ENCODE measurements at places on chromosomes 2 and 18.

DNA sequence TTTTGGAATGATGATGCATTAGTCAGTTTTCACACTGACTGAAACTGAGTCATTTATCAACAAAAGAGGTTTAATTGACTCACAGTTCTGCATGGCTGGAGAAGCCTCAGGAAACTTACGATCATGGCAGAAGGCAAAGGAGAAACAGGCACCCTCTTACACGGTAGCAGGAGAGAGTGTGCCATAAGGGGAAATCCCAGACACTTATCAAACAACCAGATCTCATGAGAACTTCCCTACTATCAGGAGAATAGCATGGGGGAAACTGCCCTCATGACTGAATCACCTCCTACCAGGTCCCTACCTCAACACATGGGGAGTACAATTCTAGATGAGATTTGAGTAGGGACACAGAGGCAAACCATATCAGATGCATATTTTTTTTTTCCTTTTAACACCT lies 504.5 kb upstream of the VRK2 start:
- no peak for DNase-seq

DNA sequence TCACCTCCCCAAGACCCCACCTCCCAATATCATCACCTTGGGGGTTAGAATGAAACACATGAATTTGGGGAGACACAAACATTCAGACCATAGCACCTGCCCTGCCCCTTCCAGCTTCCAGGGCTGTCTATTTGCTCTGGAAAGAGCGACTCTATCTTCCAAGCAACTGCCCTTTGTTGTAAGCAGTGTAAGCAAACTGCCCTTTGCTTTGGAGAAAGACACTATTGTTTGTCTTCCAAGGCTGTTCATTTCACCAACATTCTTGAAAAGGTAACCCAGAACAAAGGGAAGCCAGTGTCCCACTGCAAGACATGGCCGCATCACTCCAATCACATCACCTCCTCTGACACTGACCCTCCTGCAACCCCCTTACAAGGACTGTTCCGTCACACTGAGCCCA lies 16.9 kb upstream of the SEH1L start:
- no peak for DNase-seq

GRCh38 chr2:236180831-236181453 lies 12.8 kb upstream of the GBX2 start:
- DNase-seq = no peak

GRCh38 chr2:109342256-109342850 lies 213.3 kb downstream of the SH3RF3 start:
- DNase-seq = no peak

- no peak for DNase-seq
Measured at GRCh38 chr2:239727776-239728600, 297.2 kb downstream of the NDUFA10 start.

DNA sequence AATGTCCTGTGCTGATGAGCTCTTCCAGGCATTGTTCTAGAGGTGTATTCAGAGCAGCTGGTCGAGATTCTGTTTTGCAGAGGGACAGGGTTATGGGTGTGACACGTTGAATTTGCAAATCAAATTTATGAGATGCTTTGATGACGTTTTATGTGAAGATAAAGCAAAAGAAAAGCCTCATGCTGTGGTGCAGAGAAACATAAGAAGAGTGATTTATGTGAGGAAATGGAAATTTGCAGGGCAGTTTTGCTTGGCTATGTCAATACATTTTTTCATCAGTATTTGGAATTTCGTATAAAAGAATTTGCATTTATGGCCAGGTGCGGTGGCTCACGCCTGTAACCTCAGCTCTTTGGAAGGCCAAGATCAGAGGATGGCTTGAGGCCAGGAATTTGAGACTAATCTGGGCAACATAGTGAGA lies 36.4 kb downstream of the TSN start:
- DNase-seq = no peak

DNA sequence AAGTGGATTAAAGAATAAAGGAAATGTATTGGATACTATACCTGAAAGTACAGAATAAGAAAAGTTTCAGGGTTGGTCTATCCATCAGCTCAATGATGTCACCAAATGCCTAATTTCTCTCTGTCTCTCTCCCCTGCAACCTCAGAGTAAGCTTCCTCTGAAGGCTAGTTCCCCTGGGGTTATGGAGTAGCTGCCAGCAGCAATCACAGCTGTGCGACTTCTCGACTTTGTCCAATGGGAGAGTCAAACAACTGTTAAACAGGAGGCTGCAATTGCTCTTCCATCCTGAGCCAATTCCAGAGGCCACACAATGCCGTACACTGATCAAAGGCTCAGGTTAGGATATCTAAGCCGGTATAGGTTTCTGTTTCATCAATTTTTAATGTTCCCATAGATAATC lies 95.3 kb upstream of the FANCL start:
- no peak for DNase-seq

DNA sequence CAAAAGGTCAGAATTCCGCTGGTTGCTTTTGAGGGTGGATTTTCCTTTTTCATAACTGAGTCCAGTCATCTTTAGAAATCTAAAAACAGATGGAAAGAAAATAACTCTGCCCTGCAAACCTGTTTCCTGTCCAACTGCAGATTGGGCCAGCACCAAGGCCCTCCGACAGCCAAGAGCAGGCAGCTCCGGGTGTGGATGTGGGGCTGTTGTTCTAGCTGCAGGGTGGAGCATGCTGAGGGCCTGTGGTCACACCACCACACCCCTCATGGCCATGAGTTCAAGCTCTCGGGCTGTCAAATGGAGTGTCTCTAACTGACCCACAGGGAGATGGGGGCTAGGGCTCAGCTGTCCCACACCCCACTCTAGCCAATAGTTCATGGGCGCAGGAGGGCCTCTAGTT lies 69.3 kb upstream of the BZW1 start:
- DNase-seq = no peak

DNA sequence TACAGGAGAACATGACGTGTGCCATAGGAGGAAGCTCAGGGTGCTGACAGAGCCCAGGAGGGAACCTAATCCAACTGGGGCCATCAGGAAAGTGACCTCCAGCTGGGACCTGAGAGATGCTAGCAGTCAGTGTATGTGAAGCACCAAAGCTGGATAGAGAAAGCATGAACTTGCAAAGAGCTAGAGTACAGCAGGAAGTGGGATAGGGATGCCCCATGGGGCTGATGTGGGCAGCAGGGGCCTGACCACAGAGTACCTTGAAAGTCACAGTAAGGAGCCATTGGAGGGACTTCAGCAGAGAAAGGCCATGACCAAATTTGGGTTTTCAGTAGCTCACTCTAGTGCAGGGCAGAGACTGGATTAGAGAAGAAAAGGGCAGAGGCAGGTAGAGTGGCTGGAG lies 91.6 kb upstream of the TTC39C start:
- DNase-seq = no peak

GRCh38 chr2:66897181-66897580 lies 462.3 kb downstream of the MEIS1 start:
- no peak for DNase-seq

- DNase-seq = no peak
Measured at GRCh38 chr2:209451209-209451834, 27.5 kb downstream of the MAP2 start.

- no peak for DNase-seq
Measured at GRCh38 chr18:45916302-45916701, 50.8 kb downstream of the EPG5 start.

DNA sequence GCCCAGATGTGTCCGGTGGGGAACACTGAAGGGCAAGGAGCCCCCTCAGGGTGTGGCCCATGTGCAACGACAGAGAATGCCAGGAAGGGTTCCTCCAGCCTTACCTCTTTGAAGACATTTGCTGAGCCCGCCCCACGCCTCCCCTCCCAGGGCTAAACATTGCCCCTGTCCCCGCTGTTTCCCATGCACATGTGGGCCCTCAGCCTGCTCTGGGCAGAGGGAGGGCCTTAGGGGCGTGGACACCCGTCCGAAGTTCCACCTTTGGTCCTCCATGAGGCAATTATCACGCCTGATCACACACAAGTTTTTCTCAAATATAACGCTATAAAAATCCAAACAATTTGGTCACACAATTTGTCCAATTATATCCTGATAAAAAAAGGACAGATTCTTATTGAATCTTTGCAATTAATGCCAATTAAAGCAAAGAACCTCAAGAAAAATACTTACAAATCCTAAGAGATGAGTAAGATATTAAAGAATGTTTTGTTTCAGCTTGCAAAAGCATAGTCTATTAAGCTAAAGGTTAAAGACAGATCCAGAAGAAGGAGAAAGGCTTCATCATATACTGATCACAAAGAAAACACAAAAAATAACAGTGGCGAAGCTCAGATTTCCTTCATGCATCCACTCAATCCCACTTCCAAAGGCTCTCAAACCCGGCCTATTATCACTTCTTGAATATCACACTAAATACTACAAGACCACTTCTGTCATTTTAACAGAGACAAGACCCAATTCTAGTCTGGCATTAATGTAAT lies 55.2 kb upstream of the LDLRAD4 start:
- DNase-seq = no peak

DNA sequence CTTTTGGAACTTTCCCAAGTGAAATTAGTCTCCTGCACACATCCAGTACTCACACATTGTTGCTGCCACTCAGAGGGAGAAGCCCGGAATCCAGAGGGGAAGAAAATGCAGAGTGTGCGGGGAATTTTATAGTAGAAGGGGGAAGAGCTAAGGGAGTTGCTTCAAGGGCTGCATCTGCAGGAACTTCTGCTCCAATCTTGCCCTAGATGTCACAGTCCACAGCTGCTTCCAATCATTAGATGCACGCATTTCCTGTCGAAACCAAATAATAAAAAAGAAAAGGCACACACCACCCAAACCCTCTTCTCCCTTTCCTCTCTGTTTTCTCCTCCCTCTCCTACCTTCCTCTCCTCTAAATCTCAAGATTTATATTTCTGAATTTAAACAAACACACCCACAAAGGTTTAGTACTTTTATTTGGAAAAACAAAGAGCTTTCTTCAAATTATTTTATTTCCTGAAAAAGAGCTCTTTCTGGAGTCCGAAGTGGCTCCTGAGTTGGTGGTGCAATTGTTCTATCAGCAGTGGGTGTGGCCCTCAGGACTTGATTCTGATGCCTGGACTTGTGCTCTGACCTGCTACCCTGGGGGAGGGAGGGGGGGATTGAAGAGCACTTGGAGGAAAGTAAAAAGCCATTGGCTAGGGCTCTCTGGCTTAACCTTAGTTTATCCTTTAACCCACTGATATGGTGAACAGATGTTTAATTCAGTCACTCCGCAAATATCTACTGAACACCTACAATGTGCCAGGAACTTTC lies 72.0 kb downstream of the KCNE4 start:
- no peak for DNase-seq

DNA sequence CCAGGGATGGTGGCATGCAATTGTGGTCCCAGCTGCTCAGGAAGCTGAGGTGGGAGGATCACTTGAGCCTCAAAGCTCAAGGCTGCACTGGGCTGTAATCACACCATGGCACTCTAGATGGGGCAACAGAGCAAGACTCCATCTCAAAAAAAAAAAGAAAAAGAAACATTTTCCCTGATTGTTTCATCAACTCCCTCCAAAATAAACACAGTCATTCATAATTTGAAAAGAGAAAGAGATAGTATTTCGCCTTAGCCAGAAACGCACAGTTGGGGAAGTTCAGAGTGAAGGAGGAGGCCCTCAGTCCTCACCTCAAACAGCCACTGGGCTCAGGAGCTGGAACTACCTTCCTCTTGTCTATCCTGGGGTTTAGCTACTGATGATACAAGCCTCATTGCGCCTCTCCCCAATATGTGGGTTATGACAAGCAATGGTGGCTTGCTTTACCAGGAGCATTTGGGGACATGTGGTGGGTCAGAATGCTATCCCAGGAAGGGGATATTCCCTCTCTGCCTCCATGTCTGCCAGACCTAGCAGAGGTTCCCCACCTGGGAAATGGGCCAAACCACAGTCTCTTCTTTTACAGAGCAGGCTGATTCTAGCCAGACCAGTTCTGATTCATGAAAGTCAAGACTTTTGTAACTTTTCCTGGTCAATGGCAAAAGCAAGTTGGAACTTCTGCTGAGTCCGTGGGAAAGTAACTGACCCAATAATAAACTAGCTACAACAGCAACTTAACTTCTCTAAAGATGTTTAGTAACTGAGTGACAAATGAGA lies 22.2 kb upstream of the TMEM87B start:
- DNase-seq = no peak
